Pancreas (tissue), 10 donors: ENCODE measurements at places on chromosomes 2 and 18.
A peak's percentile ranks its signal among the peaks of the same experiment; 100 is the strongest.

- DNase-seq: no peak
These were observed 57.8 kb upstream of the CCDC141 start for GRCh38 chr2:179107737-179108136.

- no peak for DNase-seq
These were observed 553.0 kb upstream of the FANCL start for GRCh38 chr2:58794103-58794502.

DNA sequence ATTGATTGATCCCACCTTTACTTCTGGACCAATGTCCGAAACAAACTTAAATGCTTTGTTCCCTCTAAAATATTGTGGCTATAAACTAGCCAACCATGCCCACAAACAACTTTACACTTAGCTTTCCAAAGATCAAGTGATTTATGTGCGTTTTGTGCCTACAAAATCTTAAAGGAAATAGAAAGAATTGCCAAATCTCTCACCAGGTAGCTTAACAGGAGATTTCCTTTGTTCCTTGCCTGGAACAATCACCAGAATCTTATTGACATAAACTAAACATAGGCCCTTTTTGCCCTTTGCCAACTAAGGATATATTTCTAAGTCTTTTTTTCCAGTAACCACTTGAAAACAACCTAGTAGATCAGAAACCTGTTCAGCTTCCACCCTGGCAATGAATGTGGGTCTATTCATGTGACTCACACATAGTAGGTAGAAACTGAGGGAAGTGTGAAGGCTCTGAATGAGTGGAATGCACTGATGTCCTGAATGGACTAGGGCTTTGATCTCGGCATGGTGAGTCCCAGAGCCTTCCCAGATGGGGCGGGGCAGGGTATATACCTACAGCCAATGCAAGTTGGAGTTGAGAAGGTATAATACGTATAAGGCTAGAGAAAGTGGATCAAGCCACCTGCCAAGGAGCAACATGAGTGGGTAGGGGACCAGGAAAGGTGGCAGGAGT lies 94.6 kb upstream of the PPP1CB start:
- no peak for DNase-seq

DNA sequence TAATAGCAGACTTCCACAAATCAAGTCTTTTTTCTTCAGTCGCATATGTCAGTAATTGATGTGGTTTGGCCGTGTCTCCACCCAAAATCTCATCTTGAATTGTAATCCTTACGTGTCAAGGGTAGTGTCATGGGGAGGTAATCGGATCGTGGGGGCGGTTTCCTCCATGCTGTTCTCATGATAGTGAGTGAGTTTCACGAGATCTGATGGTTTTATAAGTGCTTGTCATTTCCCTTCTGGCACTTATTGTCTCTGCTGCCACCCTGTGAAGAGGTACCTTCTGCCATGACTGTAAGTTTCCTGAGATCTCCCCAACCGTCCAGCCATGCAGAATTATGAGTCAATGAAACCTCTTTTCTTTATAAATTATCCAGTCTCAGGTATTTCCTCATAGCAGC lies 478.8 kb downstream of the PTPRM start:
- DNase-seq: no peak

GRCh38 chr2:43024515-43025011 lies 201.8 kb downstream of the ZFP36L2 start:
- DNase-seq: peak; percentile 59

GRCh38 chr2:39124746-39125057 lies 3.9 kb upstream of the SOS1 start:
- no peak for DNase-seq

GRCh38 chr2:156379071-156379470 lies 46.5 kb upstream of the NR4A2 start:
- DNase-seq: no peak

- no peak for DNase-seq
These were observed 10.5 kb downstream of the CCDC93 start for GRCh38 chr2:118003396-118003824.

DNA sequence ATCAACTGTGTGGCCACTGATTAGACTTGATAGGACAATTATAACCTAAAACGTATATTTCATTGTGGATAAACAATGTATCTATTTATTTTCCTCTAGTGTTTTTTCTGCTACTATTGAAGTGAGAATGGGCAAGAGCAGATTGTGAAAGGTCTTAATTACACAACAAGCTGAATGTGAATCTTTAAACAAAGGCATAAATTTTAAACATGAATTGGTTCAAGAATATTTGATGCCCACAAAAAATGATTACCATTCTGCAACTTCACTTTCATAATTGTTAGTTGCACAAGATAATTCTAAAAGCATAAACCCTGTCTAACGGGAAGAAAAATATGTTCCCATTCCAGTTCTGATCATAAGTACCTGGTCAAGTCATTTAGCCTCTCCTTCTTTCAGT lies 285.6 kb downstream of the GULP1 start:
- DNase-seq: no peak

DNA sequence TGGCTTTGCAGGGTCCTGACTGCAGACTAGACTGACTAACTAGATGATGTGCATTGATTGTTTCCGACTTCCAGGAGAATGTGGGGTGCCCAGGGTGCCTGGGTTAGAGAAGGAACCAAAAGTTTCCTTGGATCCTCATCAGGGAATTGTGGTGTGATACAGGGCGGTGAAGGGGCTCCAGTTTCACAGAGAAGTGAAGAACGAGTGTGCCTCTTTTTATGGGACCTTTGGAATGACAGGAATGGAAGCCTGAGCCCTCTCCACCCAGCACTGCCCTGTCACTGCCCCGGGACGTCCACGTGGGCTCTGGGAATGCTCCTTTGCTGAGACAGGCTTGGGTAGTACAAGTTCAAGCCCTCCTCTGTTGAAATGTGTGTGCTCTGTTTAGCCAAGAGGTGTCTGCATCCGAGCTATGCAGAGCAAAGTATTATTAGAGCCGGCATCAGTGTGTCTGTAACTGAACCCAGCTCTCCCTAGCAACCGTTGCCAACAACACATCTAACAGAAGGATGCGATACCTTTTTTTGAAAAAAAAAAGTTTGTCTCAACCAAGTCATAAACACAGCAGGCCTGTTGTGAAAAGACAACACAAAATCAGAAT lies 183.6 kb downstream of the SMAD7 start:
- DNase-seq: no peak
